Effector memory CD8-positive, alpha-beta T cell (primary cell): ENCODE measurements at places on chromosomes 1 and 21.
A peak's percentile ranks its signal among the peaks of the same experiment; 100 is the strongest.

DNA sequence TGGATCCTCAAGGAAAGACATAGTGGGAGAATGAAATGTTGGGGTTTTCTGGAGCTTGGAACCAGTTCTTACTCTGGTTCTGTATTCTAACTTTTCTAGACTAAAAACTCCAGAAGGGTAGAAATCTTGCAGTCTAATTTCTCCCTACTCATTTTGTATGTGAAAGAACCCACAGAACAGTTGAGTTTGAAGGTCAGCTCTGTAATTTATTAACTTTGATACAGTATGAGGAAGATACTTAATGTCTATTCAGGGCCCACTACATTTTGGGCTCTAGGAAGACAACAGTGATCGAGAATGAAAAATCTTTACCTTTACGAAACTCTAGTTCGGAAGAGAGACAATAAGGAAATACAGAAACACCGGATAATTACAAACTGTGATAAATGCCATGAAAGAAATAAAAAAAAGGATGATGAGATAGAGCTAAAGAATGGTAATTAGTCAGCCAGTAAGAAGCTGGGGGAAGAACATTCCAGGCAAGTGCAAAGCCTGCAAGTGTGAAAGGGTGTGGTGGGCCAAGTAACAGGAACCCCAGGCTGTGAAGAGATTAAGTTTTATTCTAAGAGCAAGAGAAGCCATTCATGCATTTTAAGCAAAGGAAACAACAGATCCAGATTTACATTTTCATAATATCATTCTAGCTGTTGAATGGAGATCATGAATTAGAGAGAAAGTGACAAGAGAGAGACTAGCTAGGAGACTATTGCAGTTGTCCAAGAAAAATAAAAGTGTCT lies 159.9 kb upstream of the HMCN1 start:
- H3K4me1 ChIP-seq, result peaks cover 11% of the 10 kb centered on the region
- H3K36me3 ChIP-seq, result no peaks in the 10 kb centered on the region
- H3K27ac ChIP-seq, result no peak overlapping the region
- H3K27me3 ChIP-seq, result no peaks in the 10 kb centered on the region
- H3K4me3 ChIP-seq, result no peak overlapping the region
- DNase-seq, result no peak

- H3K4me3 ChIP-seq, result no peak overlapping the region
- no peaks in the 10 kb centered on the region for H3K27me3 ChIP-seq
- H3K36me3 ChIP-seq, result peaks cover 14% of the 10 kb centered on the region
- peaks cover 12% of the 10 kb centered on the region for H3K4me1 ChIP-seq
- no peak overlapping the region for H3K27ac ChIP-seq
Observed at GRCh38 chr1:109535971-109536491, 3.6 kb upstream of the GPR61 start.

DNA sequence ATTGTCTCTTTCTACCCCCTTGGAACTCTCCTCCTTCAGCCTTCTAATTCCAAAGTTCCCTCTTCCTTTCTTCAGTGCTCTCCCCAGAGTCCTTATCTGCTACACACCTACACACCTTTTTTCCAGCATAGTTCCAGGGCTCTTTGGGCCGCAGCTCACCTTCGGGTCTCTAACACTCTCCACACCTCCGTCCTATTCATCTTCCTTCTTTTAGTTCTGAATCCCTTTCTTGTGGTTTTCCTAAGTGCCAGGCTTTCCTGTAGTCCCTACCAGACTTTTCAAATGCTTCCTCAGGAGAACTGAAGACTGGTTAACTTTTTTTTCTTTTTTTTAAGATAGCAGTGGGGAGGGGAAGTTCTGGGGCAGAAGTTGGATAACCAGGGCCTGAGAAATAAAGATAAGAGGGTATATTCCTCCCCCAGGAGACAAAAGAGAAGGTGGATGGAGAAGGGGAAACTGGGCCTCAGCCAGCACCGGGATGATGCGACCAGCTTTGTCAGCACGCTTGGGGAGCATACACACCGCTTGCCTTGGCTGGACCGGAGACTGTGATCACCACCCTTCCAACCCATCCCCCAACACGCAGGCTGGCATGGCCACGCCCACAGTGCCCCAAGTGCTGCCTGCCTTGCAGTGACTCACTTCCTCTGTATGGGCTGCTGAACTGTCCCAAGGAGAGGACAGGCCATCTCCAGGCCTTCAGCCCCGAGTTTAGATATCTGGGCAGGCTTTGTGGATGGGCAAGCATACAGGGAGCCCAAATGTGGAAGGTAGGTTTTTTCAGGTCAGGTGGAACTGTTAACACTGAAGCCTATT lies 2.5 kb upstream of the CERS2 start:
- H3K27me3 ChIP-seq, result no peaks in the 10 kb centered on the region
- H3K36me3 ChIP-seq, result peaks cover 12% of the 10 kb centered on the region
- peak overlapping the region; percentile 78 for H3K27ac ChIP-seq
- peak overlapping the region; percentile 85 for H3K4me3 ChIP-seq
- peak; percentile 63 for DNase-seq

GRCh38 chr1:178986204-178986603 lies 39.5 kb upstream of the FAM20B start:
- H3K36me3 ChIP-seq, result peaks cover 3% of the 10 kb centered on the region
- H3K27ac ChIP-seq, result no peak overlapping the region
- DNase-seq, result no peak
- no peak overlapping the region for H3K4me3 ChIP-seq
- H3K27me3 ChIP-seq, result no peaks in the 10 kb centered on the region

- no peak for DNase-seq
- peaks cover 31% of the 10 kb centered on the region for H3K27me3 ChIP-seq
- no peaks in the 10 kb centered on the region for H3K36me3 ChIP-seq
- H3K4me1 ChIP-seq, result no peaks in the 10 kb centered on the region
Observed at GRCh38 chr1:64487061-64487460, 17.1 kb downstream of the CACHD1 start.

DNA sequence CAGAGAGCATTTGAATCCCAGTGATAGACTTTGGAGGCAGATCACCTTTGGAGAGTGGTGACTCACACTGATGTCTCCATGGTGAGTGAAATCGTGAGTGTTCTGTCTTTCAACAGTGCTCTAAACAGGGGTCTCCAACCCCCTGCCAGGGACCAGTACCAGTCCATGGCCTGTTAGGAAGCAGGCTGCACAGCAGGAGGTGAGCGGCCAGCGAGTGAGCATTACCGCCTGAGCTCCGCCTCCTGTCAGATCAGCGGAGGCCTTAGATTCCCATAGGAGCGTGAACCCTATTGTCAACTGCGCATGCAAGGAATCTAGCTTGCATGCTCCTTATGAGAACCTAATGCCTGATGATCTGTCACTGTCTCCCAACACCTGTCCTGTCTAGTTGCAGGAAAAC lies 61.8 kb upstream of the B3GALNT2 start:
- DNase-seq, result no peak
- H3K36me3 ChIP-seq, result no peaks in the 10 kb centered on the region
- H3K27me3 ChIP-seq, result peaks cover 7% of the 10 kb centered on the region
- no peak overlapping the region for H3K4me3 ChIP-seq
- no peak overlapping the region for H3K27ac ChIP-seq
- peaks cover 10% of the 10 kb centered on the region for H3K4me1 ChIP-seq

GRCh38 chr21:42645211-42646075 lies 8.0 kb upstream of the PDE9A start:
- H3K27me3 ChIP-seq, result peaks cover 33% of the 10 kb centered on the region
- no peak for DNase-seq
- H3K27ac ChIP-seq, result no peak overlapping the region
- H3K4me1 ChIP-seq, result no peaks in the 10 kb centered on the region
- H3K4me3 ChIP-seq, result no peak overlapping the region

DNA sequence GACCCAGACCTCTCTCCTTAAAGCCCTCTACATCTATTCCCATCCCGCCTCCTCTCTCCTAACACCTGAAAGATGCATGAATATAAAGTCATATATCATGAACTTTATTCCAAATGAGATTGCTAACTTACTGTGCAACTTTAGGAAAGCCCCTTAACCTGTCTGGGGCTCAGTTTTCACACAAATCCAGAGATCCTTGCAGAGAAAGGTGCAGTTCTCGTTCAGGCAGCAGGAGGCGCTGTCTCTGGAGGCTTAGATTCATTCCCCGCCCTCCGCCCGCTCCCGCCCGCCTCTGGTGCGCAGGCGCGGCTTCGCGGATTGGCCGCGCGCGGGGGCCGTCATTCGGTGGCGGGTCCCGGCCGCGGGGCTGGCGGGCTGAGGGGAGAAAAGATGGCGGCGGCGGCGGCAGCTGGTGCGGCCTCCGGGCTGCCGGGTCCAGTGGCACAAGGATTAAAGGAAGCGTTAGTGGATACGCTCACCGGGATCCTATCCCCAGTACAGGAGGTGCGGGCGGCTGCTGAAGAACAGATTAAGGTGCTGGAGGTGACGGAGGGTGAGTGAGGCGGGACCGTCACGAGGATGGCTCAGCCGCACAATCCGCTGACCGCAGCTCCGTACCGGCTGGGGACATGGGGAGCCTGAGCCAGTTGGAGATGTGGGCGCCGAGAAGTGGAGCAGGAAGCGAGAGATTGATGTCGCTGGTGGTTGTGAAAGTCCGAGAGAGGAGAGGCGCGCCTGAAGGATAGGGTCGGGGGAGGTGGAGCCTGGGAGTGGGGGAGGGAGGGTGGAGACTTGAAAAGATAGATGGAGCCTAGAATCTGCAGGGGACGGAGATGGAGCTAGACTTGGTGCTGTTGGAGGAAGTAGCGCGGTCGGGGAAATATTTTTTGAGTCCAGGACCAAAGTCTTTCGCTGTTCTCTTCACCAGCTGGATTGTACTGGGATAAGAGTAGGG lies at the start of gene IPO9:
Gene IPO9 (plus strand): TSS at position 338 of the 955 bp plus-strand sequence. CDS start 53 bp downstream, at position 391.
- H3K27ac ChIP-seq, result peak within 1 kb of the TSS; percentile 97
- H3K4me3 ChIP-seq, result peak within 1 kb of the TSS; percentile 99
- peaks cover 20% of the 10 kb centered on the region for H3K4me1 ChIP-seq
- DNase-seq, result peak; percentile 94
- peaks cover 14% of the 10 kb centered on the region for H3K36me3 ChIP-seq
- H3K27me3 ChIP-seq, result no peaks in the 10 kb centered on the region

DNA sequence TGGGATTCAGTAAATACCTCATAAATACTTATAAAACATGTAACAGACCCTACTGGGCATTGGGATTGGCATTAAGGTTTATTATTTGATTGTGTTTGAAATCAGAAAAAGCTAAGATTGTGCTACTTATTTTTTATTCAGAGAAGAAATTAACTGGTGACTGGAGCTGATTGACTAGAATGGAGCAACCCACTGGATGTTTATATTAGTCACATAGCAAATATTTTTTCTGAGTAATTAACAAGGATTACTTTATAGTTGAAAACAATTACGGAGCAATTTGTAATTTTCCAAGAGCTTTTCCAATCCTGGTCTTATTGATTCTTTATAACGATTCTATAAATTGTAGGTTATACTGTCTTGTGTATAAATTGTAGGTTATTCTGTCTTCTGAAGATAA lies 208.7 kb downstream of the HLX start:
- no peaks in the 10 kb centered on the region for H3K36me3 ChIP-seq
- no peak overlapping the region for H3K27ac ChIP-seq
- H3K4me1 ChIP-seq, result no peaks in the 10 kb centered on the region
- H3K27me3 ChIP-seq, result no peaks in the 10 kb centered on the region
- no peak for DNase-seq

DNA sequence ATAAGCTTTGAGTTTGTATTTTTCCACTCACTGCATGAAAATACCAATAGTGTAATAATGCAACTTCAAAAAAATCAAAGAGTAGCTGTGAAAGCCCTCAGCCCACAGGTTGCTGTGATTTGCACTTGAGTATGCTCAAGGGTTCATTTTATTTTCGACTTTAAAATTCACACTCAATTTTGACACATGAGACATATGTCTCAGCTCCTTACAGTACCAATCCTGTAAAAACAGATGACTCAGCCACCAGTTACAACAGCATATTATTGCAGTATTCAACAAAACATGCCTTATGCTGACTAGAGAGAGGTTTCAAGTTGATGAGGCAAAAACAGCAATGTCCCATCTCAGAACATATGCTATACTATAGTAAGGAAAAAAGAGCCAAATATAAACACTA lies 66.1 kb downstream of the CYYR1 start:
- no peaks in the 10 kb centered on the region for H3K4me1 ChIP-seq
- DNase-seq, result no peak

GRCh38 chr1:158028969-158029368 lies 35.5 kb downstream of the KIRREL1 start:
- H3K4me1 ChIP-seq, result no peaks in the 10 kb centered on the region
- H3K27me3 ChIP-seq, result peaks cover 32% of the 10 kb centered on the region
- no peak for DNase-seq

DNA sequence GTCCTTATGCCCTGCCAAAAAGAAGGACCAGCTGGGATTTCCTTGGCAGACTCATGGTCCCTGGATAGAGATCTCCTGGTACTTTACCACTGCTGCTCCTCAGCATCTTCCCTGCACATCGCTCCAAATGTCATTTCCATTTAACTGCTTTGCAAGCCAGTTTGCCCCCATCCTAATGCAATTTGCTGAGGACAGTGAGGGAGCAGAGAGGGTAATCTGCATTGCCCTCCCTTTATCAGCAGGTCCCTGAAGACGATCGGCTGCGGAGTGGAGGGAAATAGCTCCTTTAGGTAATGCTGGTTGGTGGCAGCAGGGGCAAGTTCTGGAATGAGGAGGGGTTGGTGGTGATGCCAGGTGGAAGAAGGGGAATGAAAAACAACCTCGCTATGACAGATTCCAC lies 2.7 kb downstream of the PLXNA2 start:
- no peak for DNase-seq
- H3K36me3 ChIP-seq, result no peaks in the 10 kb centered on the region
- H3K4me1 ChIP-seq, result peaks cover 15% of the 10 kb centered on the region
- H3K4me3 ChIP-seq, result peak overlapping the region; percentile 40
- H3K27me3 ChIP-seq, result peaks cover 39% of the 10 kb centered on the region

DNA sequence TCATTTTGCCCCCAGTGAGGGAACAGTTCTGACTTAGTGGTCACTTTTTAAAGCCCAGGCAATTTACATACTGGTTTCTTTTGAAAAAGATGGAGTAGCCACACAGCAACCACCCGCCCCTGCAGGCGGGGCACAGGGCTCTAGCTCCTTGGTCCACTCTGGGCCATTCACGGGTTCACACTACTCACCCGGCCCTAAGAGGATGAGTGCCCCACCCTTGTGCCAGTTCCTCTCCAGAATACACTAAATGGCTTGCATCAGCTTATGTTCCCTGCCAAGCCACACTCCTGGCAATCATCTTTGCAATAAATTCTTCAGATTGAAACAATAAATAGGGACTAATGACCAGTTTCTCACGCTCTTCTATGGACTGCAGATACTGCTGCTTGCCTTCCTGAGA lies 15.7 kb upstream of the ATP13A2 start:
- H3K4me1 ChIP-seq, result no peaks in the 10 kb centered on the region
- H3K36me3 ChIP-seq, result peaks cover 76% of the 10 kb centered on the region
- DNase-seq, result no peak

DNA sequence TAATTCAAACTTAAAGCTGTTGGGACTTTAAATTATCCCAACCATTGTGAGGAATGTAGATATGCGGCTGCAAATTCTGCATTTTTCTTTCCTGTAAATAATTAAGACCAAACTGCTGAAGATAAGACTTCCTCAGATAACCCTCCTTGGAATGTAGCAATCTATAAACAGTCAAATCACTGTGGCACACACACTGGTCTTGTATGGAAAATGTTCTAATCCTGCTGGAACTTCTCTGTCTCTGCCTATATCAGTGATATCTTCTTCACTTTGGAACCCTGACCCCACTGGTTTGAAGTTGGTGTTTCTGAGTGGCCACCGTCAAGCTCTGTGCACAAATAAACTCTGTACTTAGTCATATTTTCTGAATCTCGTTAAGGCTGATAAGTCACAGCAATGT lies 32.9 kb downstream of the HSF2BP start:
- peaks cover 51% of the 10 kb centered on the region for H3K27me3 ChIP-seq
- H3K27ac ChIP-seq, result no peak overlapping the region
- no peaks in the 10 kb centered on the region for H3K36me3 ChIP-seq
- no peak overlapping the region for H3K4me3 ChIP-seq

- no peak for DNase-seq
- peaks cover 1% of the 10 kb centered on the region for H3K4me1 ChIP-seq
- H3K36me3 ChIP-seq, result peaks cover 3% of the 10 kb centered on the region
- no peak overlapping the region for H3K4me3 ChIP-seq
Observed at GRCh38 chr1:1187938-1188337, 14.3 kb downstream of the TTLL10 start.
